Choroid plexus epithelial cell (primary cell): ENCODE measurements at places on chromosomes 7 and 10.

DNA sequence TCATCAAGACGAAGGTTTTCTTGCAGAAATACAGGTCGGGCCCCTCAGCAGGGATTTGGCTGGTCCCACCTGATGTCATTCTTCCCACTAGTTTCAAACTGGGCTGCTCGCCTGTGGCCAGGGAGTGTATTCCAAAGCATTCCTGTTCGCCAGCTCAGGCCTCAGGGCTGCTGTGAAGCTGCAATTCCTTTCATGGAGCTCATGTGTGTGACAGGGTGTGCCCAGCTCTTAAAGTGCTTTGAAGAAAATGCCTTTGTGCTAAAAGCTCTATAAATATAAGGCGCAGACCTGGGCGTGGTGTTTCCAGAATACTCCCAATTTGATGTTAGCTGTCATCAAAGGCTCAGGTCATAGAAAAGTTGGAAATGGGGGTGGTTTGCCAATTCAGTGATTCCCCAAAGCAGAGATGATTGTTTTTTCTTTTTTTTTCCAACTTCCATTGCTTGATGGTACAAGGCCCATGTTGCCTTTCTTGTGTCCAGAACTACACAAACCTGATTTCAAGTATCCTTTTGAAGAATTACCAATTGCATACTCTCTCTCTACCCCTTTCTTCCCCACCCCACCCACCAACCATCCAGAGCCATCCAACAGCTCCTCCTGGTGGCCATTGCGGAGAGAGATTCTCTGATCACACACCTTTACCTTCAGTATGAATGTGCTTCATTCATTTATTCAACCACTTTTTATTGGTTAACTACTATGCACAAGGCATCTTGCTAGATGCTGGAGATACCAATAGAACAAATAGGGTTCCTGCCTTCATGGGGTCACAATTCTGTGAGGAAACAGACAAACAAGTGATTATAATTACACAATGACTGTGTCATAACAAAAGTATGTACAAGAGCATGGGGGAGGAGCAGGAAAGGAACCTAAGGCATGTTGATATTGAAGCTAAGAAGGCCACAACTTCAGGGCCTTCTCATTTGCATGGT, 297.3 kb upstream of the LYZL1 start:
- DNase-seq: peak; percentile 71

- DNase-seq: no peak
Observed at GRCh38 chr10:54708021-54708420, 93.0 kb downstream of the PCDH15 start.

GRCh38 chr7:121138262-121138933, 149.9 kb downstream of the CPED1 start:
- peak; percentile 30 for DNase-seq

DNA sequence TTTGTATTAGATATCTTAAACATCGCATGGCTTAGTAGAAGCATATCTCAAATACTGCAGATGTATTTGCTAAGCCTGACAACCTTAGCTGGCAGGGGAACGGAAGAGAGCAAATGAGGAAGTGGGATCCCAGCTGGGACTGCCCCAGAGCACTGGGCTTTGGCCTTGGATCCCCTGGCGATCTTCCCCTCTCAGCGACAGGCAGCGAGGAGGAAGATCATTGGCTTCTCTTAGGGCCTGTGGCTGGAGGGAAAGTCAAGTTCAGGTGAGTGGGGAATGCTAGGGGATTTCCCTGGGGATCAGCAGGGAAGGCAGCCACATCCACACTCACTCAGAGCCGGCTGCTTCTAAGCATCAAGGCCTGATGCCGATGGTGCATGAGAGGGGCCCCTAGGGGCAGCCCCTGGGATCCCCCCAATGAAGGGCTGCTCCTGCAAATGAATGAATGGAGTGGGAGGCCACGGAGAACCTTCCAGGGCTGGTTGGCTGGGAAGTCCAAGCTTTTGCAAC, 42.0 kb downstream of the LYZL2 start:
- no peak for DNase-seq

DNA sequence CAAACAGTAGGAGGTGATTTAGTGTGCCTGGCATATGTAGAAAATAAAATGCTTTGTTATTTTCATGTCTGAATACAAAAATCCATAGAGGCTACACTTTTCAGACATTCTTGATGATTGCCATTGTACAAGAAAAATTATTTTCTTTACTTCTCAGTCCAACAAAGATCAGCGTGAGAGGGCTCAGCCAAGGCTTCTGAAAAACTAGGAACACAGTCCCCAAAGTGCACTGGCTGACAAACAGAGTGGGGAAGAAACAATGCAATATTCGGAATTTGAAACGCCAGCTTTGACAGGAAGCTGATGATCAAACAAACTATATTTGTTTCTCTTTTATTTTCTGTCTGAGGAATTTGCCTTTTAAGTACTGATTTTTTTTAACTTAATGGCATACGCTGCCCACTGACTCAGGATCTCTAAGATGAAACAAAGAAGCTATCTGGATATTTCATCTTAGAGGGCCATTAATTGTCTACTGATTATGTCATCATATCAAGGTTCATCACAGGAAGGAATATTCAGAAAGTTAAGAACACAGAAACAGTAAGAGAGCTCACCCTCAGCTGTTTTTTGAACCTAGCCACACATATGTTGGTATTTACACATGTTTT, 197.0 kb upstream of the INHBA start:
- no peak for DNase-seq

GRCh38 chr10:92242910-92243671, 47.8 kb downstream of the CPEB3 start:
- peak; percentile 84 for DNase-seq

GRCh38 chr7:25216837-25217236, 11.4 kb downstream of the NPVF start:
- DNase-seq: peak; percentile 70

- DNase-seq: no peak
Observed at GRCh38 chr10:60576130-60577069, 186.7 kb upstream of the ANK3 start.

DNA sequence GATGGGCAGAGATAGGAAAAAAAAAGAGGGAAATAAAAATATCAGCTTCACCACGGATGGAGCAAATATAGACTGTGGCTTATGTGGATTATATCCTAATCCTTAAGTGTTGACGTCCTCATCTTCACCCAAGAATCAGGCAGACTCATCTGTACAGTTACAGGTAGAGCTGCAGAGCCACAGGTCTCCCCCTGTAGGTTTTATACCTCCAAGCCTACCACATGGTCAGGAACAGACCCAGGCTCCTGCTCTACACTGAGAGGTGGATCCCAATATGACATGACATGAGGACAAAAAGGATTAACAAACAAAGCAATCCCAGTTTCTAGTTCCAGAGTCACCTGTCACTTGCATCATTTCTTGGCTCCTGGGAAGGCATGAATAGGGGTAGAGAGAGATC, 400.8 kb downstream of the SEMA3D start:
- DNase-seq: no peak

- peak; percentile 89 for DNase-seq
Observed at GRCh38 chr10:93030409-93030808, 30.2 kb upstream of the CYP26C1 start.

DNA sequence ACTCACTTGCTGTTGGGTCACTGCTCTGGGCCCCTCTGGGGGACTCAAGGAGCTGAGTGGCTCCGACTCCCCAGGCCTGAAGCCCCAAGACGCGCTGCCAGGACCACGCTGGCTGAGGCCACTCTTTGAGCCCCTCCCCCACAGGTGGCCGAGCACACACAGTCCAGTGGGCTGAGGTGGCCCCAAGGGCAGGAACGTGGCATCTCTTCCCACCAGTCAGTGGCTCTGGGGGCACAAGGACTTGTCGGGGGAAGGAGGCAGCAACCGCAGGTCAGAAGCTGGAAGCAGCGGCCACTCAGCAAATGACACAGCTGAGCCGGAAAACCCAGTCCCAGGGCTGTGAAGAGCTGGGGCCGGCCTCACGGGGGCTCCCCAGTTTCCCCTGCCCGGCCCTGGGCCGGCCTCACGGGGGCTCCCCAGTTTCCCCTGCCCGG, 24.1 kb downstream of the GRIFIN start:
- DNase-seq: no peak

- DNase-seq: no peak
Observed at GRCh38 chr10:31773749-31774298, 154.8 kb downstream of the ARHGAP12 start.

GRCh38 chr7:38682606-38683005, 51.4 kb upstream of the AMPH start:
- DNase-seq: no peak

- no peak for DNase-seq
Observed at GRCh38 chr7:92487804-92488203, 10.1 kb upstream of the ERVW-1 start.

DNA sequence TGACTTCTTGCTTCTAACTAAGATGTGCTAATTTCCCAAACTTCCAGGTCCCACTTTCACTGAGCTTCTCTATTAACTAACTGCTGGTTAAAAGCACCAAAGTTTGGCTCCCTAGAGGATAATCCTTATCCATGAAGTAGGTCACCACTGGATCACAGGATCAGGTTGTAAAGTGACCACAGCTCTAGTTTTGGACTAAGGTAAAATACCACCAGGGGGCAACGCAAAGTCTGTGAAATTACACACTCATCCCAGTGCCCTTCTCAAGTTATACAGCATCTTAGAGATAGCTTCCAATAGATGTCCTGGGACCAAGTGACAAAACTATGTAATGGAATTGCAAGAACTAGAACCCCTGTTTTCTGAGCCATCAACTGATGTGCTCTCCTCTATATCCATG, 116.4 kb upstream of the ASAH2 start:
- peak; percentile 72 for DNase-seq

DNA sequence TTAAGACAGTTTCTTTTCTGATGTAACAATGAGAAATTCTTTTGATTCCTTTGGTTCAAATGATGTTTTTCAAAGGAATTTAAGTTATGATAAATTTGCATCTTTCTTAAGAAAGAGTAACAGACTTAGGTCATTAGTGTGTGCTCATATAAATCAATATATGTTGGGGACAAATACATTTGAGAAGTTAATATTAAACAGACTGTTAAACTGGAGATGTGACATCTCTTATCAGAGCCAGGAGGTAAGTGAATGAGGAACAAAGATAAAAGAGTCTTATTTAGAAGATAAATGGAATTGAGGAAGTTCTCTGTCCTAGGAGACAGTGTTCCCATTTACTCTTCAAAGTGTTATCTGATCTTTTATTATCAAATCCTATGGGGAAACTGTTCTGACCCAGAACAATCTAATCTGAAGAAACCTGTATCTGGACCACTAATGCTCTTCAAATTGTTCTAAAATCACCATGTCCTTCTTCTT, 104.8 kb upstream of the LAMB4 start:
- DNase-seq: peak; percentile 41

- DNase-seq: no peak
Observed at GRCh38 chr10:26579256-26580063, 118.0 kb upstream of the PDSS1 start.

DNA sequence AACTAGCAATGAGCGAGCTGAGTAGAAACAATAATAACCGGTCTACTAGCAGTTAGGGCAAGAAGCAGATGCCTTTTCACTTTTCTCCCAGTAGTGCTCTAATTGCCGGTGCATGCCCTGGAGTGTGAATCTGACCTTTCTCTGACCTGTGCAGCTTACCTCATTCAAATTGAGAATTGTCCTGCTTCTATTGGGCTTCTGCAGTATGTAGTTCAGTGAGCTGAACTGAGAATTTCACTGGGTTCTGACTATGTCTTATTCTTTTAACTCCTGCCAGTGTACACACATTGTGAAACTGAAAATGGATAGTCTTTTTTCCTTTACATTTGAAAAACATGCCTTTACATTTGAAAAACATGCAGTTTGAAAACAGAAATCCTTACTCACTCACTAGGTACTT, 157.9 kb upstream of the GRM3 start:
- DNase-seq: no peak

- DNase-seq: no peak
Observed at GRCh38 chr7:129431911-129432643, 2.2 kb upstream of the STRIP2 start.

GRCh38 chr10:6721480-6721879, 141.4 kb upstream of the PRKCQ start:
- peak; percentile 79 for DNase-seq

DNA sequence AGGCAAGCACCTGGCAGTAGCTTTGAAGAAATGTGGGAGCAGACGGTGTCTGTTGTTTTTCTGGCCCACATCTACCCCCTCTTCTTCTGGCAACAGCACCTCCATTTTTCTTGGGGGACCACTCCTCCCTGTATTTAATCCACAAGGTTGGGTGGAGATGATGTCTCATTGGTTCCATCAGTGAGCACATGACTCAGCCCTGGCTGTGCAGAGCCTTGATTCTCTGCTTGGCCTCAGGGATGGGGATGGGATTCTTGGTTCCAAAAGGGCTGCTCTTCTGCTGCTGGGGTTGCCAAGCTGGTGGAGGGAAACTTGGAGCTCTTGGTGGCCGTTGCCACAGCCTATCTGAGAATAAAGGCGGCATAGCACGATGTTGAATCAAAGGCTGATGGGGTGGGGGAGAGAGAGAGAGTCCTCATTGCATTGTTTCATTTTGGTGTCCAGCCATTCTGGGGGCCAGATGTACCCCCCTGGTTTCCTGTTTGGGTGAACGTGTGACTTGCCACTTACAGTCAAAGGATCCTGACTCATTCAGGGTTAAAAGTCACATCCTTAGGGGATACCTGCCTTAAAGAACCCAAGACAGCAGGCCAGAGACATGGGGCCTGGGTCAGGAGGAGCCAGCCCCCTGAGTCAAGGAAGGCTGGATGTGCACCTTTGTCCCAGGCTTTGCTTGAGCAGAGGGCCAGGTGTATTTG, 25.9 kb downstream of the GRK5 start:
- no peak for DNase-seq

- DNase-seq: peak; percentile 57
Observed at GRCh38 chr7:34445653-34446052, 212.4 kb upstream of the NPSR1 start.

DNA sequence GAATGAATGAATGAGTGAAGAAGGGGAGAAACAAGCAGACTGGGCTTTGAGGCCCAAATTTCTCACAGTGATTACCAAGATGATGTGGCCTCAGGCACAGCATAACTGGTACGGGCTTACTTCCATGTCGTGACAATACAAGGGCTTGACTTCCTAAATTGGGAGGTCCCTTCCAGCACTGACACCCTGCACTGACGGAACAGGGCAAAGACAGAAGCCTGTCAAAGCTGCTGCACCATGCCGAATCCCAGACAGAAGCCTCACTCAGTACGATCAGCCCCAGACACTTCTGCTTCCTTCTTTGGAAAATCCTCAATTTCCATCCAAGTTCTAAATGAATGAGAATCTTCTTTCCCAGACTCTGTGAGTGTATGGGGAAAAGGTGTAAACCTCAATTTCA, 51.9 kb downstream of the GNA12 start:
- no peak for DNase-seq

DNA sequence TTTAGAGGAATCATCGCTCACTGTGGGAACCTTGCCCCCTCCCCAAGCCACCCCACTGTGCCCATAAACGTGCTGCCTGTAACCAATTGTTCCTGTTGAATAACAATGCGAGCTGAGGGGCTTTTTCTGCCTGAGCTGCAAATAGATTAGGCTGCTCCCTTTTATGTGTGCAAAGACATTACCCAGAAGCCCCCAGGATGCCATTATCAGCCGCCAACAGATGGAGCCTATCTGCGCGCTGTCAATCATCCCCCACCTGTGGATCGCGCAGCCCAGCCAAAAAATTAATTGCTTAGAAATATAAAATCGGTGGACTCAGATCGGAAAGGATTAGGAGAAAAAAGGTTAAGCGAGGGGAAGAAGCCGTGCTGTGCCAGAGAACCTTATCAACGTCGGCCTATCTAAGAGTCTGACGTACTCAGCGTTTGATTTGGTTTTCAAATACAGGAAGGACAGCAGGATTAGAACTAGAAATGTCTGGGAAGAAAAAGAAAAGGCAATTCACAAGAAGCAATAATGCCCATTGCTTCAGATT, 167.3 kb upstream of the MYO3A start:
- DNase-seq: no peak

GRCh38 chr7:99141841-99142726, 1.8 kb downstream of the SMURF1 start:
- peak; percentile 75 for DNase-seq

GRCh38 chr7:32381024-32381601, 109.1 kb downstream of the LSM5 start:
- DNase-seq: no peak
